ENCODE measurements at places on chromosomes 6 and 20.

DNA sequence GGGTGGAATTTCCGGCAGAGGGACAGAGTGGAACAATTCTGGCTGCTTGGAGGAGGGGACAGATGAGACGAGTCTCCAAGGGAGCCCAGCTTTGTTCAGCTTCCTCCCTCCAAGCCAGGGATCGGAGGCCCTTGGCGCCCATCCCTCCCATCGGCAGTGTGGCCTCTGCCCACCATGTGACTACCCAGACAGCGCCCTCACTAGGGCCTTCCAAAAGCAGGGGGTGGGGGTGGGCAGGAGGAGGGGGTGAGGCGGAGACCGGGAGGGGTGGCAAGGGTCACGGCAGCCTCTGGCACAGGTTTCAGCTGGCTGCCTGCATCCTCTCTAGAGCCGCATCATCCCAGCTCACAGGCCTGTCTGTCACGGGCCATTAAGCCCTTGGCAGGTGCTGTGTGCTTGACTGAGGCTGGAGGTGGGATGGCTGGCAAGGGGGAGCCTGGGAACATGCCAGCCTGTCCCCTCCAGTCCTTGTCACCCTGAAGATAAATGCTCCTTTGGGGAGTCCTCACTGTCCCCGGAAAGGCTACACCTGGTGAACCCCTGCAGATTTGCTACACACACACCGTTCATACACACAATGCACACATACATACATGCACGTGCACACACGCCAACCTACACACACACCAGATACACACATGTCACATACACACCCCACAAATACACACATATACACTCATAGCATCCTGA, 6.2 kb upstream of the FGD2 start:
- DNase-seq = no peak

- DNase-seq = no peak
These were observed 21.3 kb downstream of the RNF217 start for GRCh38 chr6:124983383-124984083.

DNA sequence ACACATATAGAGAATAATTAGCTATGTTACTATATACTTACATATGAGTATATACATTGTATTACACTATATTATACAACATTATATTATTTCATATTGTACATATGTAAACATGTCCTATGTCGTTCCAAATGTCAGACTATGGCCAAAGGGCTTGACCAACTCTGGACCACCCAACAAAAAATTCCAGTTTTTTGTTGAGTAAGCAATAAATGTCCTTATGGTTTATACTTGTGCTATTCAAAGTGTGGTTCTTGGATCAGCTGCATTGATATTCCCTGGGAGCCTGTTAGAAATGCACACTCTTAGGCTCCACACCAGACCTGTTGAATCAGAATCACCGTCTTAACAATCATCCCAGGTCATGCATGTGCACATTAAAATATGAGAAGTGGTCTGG, 225.4 kb upstream of the ZFP64 start:
- no peak for DNase-seq

GRCh38 chr20:49631061-49631716, 63.3 kb upstream of the PTGIS start:
- DNase-seq = no peak

- peak; percentile 34 for DNase-seq
These were observed 53.5 kb upstream of the SLC22A16 start for GRCh38 chr6:110529907-110530306.

GRCh38 chr6:158631678-158632537, 12.6 kb downstream of the DYNLT1 start:
- peak; percentile 88 for DNase-seq

DNA sequence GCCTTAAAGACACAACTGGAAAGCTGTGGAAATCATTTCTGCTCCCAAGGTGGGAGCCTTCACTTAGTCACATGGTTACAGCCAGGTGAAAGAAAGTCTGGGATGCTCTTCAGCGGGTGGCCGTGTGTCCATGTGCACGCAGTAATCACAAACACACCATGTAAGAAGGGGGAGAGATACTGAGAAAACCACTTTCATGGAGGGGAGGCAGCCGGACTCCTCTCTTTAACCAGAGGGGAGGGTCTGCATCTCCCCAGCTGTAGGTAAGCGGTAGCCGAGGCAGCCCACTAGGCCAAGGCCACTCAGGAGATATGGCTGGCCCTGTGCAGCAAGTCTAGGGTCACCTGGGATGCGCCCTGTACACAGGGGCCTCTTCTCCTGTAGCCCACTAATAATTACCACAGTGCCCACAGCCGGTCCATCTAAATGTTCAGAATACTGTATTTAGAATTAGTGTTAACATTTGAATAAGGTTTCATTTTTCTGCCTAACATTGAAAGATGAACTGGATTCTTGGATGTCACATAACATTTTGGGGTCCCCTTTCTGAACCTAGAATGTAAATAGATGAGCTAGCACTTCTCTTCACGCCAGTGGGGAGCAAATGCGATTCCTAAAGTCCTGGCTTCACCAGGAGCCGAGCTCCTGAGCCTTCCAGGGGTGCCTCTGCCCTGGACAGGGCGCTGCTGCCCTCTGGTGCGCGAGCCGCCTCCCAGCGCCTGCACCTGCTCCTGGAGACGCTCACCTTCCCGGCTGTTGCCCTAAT, 15.9 kb downstream of the GPR31 start:
- peak; percentile 35 for DNase-seq

DNA sequence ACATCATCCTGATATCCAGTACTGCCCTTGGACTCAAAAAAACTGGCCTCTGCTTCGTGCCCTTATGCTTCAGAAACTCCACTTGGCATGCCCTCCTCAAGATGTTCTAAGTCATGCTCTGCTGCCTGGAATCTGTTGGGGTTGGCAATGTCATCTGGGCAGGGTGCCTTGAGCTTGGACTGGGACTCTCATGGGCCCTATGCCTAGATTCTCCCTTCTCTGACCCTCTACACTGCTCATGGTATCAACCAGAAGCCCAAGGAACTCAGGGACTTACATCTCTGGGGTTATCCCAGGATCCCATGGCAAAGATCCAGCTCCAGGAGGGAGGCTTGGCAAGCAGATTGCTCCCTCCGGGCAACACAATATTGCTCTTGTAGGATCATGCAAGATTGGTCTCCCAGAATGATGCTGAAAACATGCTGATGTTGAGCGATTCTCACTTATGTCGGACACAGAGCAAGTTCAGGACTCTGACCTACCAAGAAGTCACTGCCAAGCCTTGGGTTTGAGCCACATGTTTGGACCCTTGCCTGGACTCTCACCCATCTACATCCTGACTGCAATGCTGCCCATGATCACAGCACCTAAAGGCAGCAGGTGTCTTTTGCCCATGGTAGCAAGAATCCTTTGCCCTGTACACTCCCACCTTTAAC, 88.8 kb downstream of the ADAT2 start:
- no peak for DNase-seq

- no peak for DNase-seq
These were observed 141.0 kb downstream of the MRPL14 start for GRCh38 chr6:43986177-43986825.

DNA sequence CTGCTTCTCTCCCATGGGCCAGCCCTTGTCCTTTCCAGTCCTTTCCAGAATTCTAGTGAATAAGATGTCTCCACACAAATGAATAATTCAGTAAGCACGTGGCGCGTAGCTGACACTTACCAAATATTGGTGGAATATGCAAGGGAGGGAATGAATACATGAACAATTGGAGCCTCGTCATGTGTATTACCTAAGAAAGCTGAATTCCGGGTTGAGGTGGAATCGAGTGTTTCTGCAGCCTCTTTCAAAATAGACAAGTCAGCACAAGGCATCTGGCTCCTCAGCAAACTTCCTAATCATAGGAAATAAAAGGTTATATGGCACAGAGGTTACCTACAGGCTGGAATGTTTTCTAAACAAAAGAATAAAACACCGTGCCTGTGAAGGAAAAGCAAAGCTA, 47.0 kb upstream of the NT5E start:
- DNase-seq = no peak

DNA sequence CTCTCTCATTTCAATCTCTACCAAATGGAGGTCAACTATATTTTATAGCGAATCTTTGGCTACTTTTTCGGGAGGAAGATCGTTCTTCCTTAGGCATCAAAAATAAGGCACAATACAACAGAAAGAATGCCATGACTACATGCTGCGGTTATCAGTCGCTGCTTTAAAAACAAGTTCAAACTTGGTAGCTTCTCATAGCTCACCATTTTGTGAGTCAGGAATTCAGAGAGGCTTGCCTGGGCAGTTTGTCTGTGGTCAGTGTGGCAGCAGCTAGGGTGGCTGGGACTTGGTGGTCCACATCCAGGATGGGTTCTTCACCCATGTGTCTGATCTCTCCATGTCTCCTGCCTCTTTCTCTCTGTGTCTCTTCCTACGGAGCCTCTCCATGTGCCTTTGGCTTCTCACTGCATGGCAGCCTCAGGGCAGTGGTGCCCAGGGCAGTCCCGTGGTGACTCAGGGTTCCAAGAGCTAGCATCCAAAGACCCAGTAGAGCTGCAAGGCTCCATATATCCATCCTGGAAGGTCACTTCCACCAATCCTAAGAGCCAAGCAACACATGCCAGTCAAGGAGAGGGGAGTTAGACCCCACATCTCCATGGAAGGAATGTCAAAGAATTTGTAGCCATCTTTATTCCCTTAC, 10.4 kb downstream of the SCML4 start:
- no peak for DNase-seq

DNA sequence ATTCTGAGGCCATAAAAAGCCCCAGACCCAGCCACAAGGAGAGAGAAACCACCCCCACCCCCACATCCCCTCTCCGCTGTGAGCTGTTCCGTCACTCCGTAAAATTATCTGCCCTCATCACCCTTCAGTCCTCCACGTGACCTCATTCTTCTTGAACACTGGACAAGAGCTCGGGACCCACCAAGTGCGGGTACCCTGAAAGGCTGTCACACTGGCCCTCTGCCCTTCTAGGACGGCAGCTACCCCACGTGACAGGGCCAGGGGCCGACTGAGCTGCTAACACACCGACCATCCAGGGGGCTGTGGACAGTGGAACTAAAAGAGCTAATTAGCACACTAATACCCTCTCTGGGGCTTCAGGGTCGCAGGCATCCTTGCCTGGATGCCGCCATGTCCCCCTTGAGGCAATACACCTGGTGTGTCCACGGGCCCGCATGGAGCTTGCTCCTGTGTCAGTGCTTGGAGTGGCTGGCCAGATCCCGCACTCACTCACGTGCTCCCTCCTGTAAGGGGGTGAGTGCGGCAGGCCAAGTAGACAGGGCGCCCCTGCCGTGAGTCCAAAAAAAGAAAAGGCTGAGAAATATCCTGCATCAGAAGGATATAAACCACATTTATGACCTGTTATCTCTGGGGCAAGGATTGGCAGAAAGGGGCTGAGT, 29.2 kb upstream of the AHCY start:
- DNase-seq = no peak

DNA sequence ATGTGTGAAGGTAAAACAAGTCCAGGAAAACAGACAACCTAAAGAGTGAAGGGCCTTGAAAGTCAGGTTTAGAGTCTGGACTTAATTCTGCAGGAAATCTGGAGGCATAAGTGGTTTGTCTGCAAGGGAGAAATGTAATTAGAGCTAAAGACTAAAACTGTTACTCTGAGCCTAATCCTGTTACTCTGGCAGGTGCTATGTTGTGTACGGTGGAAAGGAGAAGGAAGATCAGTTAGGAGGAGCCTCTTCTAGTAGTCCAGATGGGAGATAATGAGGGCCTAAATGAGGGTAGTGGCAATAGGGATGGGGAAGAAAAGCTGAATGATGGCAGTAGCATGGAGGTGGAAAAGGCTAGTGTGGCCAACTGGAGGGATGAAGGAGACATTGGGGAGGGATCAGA, 118.5 kb downstream of the PDSS2 start:
- DNase-seq = no peak

DNA sequence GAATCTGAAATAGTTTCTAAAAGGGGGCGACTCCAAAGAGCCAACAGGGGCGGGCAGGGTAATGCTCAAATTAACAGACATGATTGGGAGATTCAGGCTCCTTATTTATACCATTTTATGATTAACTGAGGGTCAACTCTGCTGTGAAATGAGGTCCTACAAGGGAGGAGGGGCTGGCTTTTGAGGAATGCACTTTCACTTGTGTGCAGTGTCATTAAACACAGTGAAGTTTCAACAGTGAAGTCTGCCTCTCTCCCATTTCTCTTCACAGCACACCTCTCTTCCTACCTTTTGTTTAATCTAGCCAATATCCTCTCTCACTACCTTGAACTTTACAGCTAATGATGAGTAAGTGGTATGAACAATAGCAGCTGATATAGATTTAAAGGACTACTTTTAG, 557.3 kb upstream of the CITED2 start:
- DNase-seq = no peak

All from cardiac fibroblast (primary cell).